ENCODE measurements at places on chromosomes 7 and 10. TPM values are rescaled to one million over a fixed set of nuclear protein-coding genes. Genes with fewer than 3 reads are reported as not detected.

The KDM7A gene
- total RNA-seq = 12.4 TPM

The CPN1 gene
- not detected for total RNA-seq

The MYH16 gene
- under 0.01 TPM for total RNA-seq

The CEP41 gene
- 9.8 TPM for total RNA-seq

The CALHM1 gene
- not detected for total RNA-seq

The EBF3 gene
- total RNA-seq = 35.4 TPM

The GPR158 gene
- total RNA-seq = under 0.01 TPM

The HMX2 gene
- total RNA-seq = not detected

The SLC29A4 gene
- 1.1 TPM for total RNA-seq

The TUBAL3 gene
- not detected for total RNA-seq

The SMO gene
- 23.9 TPM for total RNA-seq

The HPS6 gene
- total RNA-seq = 26.8 TPM

The EXOC6 gene
- 5.0 TPM for total RNA-seq

The FAM25C gene
- total RNA-seq = not detected

The TMUB1 gene
- 18.1 TPM for total RNA-seq

The TMEM139 gene
- total RNA-seq = not detected

The TET1 gene
- 4.0 TPM for total RNA-seq

The IGFBP3 gene
- total RNA-seq = 2,046 TPM

The NYAP1 gene
- total RNA-seq = under 0.01 TPM

The CFTR gene
- total RNA-seq = not detected

The ASB15 gene
- total RNA-seq = not detected

The MMD2 gene
- total RNA-seq = not detected

The ZNF467 gene
- total RNA-seq = not detected

The ZMIZ1 gene
- total RNA-seq = 50.4 TPM

The MRC1 gene
- total RNA-seq = 0.36 TPM

The MLXIPL gene
- 0.29 TPM for total RNA-seq

The VSTM4 gene
- 14.1 TPM for total RNA-seq

The HKDC1 gene
- total RNA-seq = 2.9 TPM

The FFAR4 gene
- not detected for total RNA-seq

The FBXO24 gene
- total RNA-seq = under 0.01 TPM

The HABP2 gene
- not detected for total RNA-seq

The SVOPL gene
- total RNA-seq = not detected
